ENCODE measurements at places on chromosomes 4 and X. TPM values are rescaled to one million over a fixed set of nuclear protein-coding genes. Genes with fewer than 3 reads are reported as not detected.

GRCh38 chrX:78658845-78659744 is at the start of gene RTL3:
Gene RTL3 (minus strand): TSS chrX:78659328. CDS start chrX:78658420, 908 bp downstream.
- peak; percentile 73 for DNase-seq

DNA sequence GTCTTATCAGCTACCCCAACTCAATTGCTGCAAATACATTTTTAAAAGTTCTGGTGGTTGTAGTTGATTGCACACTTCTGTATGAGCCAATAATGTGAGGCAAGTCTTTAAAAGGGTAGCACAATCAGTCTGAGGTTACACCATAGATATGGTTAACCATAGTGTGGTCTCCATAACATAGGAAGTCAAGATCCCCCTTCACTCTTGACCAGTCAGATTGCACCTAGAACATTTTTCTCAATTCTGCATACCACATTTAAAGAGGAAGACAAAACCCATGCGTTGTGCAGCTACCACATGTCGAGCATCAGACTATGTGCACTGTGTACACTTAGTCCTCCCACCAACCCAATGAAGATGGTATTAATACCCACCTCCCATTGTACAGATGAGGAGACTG is 26.5 kb upstream of the CYBB start:
- DNase-seq, result no peak

DNA sequence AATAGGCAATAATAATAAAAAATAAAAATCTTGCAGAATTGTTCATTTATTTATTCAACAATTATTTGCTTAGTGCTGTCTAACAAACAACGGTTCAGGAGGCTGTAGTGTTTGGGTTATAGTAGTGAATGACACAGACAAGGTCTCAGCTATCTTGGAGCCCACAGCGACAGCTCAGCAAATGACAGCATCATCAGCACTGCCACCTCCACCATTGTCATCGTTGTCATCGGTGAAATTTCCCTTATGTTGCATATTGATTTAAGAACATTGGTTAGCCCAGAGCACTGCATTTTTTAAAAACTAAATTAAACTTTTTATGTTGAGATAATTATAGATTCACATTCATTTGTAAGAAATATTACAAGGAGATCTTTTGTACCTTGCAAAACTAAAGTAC is 79.9 kb downstream of the TRAPPC11 start:
- DNase-seq, result no peak

- peak; percentile 29 for DNase-seq
Measured at GRCh38 chr4:26762650-26763049, 98.0 kb upstream of the STIM2 start.

- no peak for DNase-seq
Measured at GRCh38 chrX:16480049-16480448, 169.9 kb upstream of the S100G start.

GRCh38 chr4:1084796-1085403 is 28.5 kb downstream of the RNF212 start:
- DNase-seq, result no peak

DNA sequence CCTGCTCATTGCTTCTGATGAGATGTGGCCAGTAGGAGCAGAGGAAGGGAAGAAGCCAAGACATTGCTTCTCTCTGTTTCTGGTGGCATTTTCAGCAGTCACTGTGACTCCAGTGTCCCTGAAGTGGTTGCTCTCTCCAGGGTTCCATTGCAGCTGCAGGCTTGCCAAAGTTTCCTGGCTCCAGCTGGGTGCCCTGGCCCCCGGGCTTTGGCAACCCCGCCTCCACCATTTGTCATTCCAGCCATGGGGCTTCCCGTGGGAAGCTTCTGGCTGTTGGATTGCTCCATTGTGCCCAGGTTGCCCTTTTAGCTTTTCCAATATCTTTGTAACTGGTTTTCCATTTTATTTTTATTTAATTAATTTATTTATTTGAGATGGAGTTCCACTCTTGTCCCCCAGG is 12.7 kb downstream of the FGFBP1 start:
- no peak for DNase-seq

DNA sequence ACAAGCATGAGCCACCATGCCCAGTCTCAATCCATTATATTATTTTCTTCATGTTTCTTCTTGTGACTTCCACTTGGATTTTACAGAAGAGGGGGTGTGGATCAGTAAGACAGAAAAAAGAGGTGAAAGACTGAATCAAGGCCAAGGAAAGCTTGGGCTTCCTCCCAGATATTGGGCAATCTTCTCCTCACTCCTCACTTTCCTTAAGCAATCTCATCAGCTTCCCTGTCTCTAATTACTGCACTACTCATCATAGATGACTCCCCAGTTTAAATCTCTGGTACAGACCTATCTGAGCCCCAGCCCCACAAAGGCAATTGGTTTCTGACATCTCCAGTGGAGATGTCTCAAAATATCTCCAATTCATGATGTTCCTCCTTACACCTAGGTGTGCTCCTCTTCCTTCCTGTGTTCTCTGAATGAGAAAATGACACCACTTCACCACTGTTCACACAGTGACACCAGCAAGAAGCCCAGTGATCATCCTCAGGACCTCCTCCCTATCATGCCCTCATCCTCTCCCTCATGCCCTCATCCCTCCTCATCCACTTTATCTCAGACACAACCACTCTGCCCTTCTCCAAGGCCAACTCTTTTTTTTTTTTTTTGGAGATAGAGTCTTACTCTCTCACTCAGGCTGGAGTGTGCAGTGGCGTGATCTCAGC is 44.8 kb upstream of the HERC6 start:
- no peak for DNase-seq

GRCh38 chr4:69717778-69718177 is 42.6 kb downstream of the SULT1B1 start:
- DNase-seq, result no peak

Gene KIF4A
- 43.5 TPM for total RNA-seq

Gene SCD5
- total RNA-seq, result 3.8 TPM

Gene ADH1B
- not detected for total RNA-seq

Gene MSANTD1
- 0.77 TPM for total RNA-seq

Gene AFF2
- not detected for total RNA-seq

Gene DCX
- total RNA-seq, result not detected

Gene FDCSP
- not detected for total RNA-seq

Gene NLRP2B
- not detected for total RNA-seq

Measured in PC-3 (cell line).